ENCODE measurements at places on chromosomes 13 and 19. TPM values are rescaled to one million over a fixed set of nuclear protein-coding genes. Genes with fewer than 3 reads are reported as not detected.

- DNase-seq, result peak; percentile 68
Measured at GRCh38 chr19:5694167-5694955, 4.3 kb downstream of the RPL36 start.

GRCh38 chr19:28019901-28020300, 1193.0 kb downstream of the UQCRFS1 start:
- DNase-seq, result no peak

The FOXO1 gene
- total RNA-seq, result 14.6 TPM

DNA sequence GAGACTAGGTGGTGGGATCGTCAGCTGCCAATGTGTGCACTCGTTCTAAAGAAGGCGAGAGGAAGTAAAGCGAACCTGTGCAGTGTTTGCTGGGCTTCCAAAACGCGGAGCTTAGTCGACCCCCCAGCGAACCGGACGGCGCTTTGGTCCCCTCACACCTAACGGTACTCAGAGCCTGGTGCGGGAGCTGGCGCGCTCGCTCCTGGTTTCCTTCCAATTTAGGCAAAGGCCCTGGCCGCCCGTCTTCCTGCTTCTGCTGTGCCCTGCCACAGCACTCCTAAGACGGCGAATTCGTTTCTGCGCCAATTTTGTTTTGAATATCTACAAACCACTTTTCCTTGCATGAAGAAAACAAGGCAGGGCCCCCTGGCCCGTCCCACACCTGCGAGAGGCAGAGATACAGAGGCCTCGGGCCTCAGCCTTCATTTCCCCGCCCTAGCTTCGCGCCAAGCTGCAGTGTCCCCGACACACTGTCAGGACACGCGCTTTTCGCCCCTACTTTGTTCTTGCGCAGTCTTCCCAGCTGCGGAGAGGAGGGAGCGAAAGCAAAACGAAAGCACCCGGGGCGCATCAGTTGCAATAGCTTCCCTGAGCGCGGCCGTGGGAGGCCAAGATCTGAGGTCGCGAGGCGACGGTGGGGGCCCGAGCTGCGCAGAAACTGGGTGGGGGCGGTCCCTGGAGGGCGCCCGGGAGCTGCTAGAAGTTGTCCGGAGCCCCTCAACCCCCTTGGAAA, 111.9 kb downstream of the KCNRG start:
- DNase-seq, result peak; percentile 86

The ZNF737 gene
- total RNA-seq, result 3.3 TPM

The POLR1G gene
- total RNA-seq, result 3.2 TPM

DNA sequence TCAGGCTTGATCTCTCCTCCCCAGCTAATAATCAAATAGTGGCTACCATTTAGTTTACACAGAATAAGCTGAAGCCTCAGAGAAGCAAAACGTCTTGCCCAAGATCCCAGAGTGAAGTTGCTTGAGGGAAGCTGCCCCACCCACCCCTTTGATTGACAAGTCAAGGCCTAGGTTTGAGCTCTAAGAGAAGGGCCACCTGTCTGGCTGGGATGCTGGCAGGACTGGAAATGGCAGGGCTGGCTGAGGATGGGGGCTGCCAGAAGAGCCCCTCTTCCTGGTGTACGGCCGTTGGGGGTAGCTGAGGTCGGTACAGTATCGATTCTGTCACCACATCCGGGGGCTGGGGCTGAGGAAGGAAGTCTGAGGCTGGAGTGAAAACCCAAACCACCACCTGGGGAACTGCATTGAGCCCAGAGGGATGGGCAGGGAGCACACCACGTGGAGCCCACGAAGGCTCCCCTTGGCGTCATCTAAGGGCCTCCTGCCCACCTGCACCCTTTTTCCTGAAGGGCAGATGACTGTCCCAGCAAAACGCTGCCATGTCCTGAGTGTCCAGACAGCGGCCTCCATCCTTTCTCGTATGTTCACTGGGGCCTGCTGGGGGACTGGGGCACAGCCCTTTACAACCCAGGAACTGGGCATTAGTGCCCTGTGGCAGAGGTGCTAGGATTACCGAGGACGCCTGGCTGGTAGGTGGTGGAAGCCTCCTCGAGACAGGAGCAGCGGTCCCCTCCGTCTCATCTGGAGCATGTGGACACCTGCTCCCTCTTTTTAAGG, 1.4 kb upstream of the PRKD2 start:
- no peak for DNase-seq

Data from cardiac septum (tissue), 1 donor.